ENCODE measurements at places on chromosomes 7 and 10.

- DNase-seq: no peak
Observed at GRCh38 chr10:88849234-88849633, 2.4 kb downstream of the ANKRD22 start.

DNA sequence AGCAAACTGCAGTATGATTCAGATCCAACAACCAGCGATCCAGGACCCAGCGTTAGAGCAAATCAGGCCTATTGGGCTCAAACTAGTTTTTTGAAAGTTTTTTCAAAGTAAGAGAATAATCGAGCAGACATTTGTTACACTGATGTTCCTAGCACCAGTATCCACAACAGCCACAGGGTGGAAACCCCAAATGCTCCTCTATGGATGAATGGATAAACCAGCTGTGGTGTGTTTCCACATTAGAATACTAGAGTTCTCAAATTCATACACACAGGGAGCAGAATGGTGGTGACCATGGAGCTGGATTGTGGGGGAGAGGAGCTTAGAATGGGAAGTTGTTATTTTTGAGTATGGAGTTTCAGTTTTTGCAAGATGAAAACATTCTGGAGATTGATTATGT lies 60.7 kb downstream of the PDIA4 start:
- no peak for DNase-seq

DNA sequence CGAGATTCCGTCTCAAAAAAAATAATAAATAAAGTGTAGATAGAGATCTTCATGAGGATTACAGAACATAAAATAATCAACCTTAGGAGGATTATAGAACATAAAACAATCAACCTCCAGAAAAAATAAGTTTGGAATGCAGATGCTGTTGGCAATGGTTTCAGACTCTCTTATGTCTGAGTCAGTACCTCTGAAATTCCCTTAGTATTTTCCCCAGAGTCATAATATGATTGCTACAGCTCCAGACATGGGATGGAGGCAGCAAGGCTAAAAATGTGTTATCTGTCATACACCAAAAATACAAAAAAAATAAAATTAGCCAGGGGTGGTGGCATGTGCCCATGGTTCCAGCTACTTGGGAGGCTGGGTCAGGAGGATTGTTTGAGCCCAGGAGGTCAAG lies 22.2 kb downstream of the CADPS2 start:
- DNase-seq: no peak

GRCh38 chr7:116165717-116166116 lies 44.6 kb upstream of the TES start:
- no peak for DNase-seq

DNA sequence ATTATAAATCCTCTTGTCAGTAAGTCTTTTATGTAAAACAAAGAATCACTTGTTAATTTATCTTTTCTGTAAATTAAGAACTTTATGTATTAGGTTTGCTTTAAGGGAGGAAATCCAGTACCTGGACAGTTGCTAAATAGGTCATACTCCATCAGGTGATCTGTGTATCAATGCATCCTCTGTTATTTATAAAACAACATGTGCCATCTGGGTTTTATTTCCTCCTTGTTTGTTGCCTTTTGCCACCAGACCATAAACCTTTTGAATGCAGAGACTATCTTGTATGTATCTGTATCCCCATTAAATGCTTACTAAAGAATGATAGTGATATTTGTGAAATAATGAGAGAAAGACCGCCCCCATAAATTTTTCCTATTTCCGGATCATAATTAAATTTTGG lies 70.0 kb downstream of the SLC35B4 start:
- DNase-seq: no peak

DNA sequence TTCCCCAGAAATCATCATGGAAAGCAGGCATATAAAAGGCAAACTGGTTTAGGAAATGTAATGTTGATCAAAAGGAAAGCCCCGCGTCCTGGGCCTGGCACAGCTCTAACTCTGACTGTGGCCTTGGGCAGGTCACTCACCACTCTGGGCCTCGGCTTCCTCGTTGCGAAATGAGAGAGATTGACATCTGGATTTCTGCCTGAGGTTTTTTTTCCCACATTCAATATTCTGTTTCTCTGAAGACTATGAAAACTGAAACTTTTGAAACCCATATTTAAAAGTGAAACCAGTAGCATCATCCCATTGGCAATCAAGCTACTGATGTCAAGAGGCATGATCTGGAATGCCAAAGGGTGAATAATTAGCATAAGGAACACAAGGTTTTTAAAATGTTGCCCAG lies 369.7 kb upstream of the NPVF start:
- no peak for DNase-seq

DNA sequence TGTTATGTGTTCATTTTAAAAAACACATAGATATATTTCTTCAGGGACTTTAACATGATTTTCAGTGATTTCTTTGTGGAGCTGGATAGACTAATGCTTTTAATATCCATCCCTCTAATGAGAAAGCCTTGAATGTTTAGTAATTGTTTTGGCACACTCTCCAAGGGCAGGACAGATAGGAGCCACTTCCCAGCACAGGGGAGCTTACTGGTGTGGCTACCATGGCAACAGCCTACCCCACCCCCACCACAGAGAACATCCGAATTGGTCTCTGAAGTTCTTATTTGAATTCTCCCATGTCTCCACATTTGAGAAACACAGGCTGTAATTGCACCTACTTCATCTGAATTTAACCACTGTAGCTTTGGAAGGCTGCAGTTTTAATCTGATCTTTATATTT lies 87.7 kb downstream of the PRKG1 start:
- DNase-seq: no peak

DNA sequence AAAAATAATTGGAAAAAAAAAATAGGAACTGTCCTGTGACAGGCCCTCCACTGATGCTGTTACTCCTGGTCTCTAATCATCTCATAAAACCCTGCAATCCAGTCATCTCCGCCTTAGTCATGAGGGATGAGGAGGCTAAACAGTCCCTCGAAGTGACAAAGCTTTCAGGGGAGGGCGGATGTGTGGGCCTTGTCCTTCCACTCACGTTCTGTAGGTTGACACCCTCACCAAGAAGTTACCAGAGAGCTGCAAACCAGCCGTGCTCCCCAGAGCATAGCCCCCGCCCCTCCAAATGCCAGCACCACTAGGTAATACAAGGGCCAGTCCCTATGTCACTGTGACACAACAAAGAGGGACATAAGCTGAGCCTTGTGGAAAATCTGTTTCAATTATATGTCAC lies 11.9 kb downstream of the COBL start:
- DNase-seq: no peak

DNA sequence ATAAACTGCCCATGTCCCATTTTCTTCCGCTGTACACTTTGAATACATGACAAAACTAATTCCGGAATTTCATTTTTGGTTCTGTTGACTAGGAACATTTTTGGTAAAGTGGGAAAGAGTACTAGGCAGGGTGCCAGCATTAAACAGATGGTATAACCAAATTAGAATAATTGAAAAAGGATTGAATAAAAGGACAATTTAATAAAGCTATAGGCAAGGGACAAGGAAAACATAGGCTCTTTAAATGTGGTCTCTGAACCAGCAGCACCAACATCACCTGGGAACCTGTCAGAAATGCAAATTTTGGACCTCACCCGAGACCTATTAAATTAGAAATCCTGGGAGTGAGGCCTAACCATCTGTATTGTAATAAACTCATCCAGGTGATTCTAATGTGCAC lies 376.9 kb downstream of the LRRTM3 start:
- DNase-seq: no peak

DNA sequence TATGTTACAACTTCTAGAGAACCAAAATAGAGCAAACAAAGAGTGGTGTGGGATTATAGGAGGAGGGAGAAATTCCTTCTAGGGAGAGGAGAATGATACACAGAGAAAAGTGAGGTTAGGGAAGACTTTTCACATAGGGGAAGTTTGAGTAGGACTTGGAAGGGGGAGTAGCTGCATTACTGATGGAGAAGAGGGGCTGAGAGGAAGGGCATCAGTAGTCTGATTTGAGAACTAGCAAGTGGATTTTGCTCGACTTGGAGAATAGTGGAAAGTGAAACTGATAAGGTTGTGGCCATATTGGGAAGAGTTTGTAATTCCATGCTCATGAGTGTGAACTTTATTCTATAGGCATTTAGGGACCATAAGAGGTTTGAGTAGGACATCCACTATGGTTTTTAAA lies 6.1 kb downstream of the NRF1 start:
- DNase-seq: no peak

DNA sequence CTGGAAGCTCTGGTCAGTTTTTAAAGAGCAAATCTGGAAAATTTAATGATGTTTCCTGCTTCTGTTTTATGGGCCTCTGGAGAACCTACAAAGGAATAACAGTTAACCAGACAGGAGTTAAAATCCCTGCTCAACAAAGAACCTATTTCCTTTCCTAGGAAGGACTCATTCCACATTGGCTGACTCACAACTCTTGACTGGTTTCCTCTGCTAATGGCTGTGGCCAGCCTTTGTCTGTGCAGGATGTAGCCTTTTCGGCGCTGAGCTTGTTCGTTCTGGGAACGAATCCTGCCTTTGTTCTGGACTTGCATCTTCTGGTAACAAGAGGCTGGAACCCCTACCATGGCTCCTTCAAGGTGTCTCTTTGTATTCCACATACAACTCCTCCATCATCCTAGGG lies 112.8 kb upstream of the PDCD4 start:
- no peak for DNase-seq

- no peak for DNase-seq
Observed at GRCh38 chr7:142628945-142629344, 120.3 kb upstream of the PRSS1 start.

GRCh38 chr7:137772316-137772715 lies 74.5 kb downstream of the DGKI start:
- DNase-seq: no peak

GRCh38 chr10:24825551-24825950 lies 101.9 kb upstream of the ARHGAP21 start:
- no peak for DNase-seq

- DNase-seq: no peak
Observed at GRCh38 chr10:3954615-3955014, 169.6 kb upstream of the KLF6 start.

DNA sequence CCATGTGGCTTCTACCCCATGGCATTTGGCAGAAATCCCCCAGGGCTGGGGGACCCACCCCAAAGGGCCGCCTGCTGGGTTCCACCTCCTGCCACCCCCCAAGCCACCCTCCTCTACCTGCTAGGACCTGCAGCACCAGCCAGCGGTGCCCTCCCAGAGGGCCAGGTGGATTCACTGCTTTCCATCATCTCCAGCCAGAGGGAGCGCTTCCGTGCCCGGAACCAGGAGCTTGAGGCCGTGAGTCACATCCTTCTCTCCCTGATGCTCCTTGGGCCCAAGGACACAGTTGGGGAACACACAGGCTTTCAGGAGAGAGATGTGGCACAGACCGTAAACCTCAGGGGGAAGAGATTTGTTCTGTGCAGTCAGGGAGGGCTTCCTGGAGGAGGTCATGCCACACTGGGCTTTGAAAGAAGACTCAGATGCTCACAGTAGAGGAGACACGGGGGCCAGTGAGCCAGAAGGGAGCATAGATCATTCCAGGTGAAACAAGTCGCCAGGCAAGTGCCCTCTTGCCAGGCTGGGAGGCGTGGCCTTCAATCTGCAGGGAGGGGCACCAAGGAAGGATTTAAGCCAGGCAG lies 11.5 kb upstream of the SH2B2 start:
- no peak for DNase-seq

DNA sequence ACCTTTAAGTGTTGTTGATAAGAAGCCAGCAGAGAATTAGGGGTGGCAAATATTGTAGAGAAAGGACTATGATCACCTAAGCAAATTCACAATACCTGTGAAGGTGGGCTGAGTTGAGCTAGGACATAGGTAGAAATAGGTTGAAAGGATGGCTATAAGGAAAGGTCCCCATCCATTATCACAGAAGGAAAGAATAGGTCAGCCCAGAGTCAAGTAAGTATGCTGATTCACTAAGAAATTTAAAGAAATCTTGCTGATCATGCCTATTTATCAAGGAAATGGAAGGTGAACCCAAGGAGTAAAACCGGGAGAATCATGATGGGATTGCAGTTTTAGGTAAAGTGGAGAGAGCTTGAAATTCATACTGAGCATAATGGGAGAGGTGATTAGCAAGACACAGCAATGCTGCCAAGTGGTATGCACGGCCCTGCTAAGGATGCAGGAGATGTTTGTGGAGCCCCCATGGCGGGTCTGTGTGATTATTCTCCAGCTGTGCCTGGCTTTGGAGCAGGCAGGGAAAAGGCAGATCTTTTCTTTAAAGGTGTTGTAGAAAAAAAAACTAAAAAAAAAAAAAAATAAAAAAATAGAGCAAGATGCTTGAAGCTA lies 399.4 kb downstream of the PLXDC2 start:
- DNase-seq: no peak

DNA sequence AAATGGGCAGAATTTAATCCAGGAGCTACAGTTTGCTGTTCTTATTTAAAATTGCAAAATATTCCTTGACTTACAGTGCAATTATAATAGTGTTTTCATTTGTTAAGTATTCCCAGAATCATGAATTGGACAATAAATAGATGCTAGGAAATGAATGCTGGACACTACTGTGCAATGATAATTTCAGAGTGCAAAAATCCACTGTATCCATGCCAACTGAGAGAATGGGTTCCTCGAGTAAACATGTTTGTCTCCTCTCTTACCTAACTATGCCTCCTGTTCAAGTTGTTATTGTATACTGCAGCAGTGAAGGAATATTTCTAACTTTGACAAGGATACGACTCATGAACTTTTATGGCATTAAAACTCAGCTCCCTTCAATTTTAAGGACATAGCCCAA lies 1396.3 kb downstream of the GATA3 start:
- no peak for DNase-seq

- DNase-seq: no peak
Observed at GRCh38 chr7:101084865-101085161, 468 bp upstream of the TRIM56 start.

GRCh38 chr10:59181668-59182067 lies 5.2 kb downstream of the PHYHIPL start:
- peak; percentile 81 for DNase-seq

DNA sequence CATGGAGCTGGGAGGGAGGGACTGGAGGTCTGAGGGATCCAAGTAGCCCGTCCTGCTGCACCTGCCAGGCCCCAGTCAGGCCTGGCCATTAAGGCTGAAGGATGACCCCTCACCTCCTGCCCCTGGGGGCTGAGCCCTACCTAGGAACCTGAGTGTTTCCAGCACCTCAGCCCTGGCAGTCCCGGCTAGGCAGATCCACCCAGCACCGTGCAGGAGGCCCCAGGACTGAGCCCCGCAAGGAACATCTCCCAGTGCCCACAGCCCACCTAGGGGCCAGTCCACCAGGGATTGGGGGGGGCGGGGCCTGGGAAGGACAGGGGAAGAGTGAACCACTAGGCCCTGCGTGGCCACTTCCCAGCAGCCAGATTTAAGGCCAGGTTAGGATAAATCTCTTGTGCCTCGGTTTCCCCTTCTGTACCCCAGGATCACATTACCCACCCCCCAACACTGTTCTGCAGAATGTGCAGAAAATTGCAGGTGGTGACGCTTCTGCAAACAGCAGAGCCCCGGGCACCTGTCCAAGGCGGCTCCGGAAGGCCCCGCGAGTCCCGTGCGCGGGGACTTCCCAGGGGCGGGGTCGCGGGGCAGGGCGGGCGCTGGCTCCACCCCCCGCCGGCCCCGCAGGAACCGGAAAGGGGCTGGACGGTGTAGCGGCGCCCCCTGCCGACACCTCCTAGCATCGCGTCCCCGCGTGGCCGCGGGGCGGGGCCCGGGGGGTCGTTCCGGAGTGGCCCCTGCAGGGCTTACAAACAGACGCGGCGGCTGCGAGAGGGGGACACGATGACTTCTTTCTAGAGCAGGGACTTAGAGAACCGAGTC lies 55.9 kb downstream of the PWWP2B start:
- DNase-seq: peak; percentile 65

GRCh38 chr10:75111365-75111906 lies at the start of gene SAMD8:
Gene SAMD8 (plus strand): TSS chr10:75111656. CDS start chr10:75150529, 38,873 bp downstream.
- no peak for DNase-seq

Data from SK-N-DZ (cell line).